Stimulated activated CD4-positive, alpha-beta T cell treated with anti-CD3 and anti-CD28 coated beads, TNF-alpha, amount 100 ng/mL, for 1 hour (primary cell): ENCODE measurements at places on chromosomes 3 and 15.

DNA sequence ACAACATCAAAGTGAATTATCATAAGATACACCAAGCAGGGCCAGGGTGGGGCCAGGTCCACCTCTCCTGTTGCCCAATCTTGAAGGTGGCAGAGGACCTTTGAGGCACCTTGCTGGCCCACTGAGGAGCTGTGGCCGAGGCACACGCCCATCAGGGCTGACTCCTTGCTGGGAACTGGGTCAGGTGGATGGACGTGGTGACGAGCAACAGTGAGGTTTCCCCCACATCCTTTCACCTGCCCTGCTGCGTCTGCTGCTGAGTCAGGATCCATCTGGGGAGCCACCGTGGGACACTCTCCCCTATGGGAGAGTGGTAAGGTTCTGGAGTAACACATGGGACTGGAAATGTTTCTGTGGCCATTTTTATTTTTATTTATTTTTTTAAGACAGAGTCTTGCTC lies 17.3 kb upstream of the FURIN start:
- DNase-seq: no peak

DNA sequence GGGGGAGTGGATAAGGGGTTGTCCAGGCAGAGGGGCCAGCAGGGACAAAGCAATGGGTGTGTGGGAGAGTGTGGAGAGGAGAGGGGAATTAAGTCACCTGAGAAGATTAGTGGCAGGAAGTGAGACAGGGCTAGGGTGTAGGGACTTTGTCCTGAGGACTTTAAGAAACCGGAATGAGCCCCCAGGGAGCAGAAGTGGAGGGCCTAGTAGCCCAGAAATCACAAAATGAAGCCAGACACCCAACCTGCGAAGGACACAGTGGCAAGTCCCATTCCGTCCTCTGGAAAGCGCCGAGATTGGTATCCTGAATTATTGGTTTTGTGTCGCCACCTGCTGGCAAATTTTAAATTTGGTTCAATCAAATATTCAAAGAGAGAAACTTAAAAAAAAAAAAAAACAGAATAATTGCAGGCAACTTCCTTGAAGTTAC lies 78.0 kb upstream of the SLC25A36 start:
- DNase-seq: no peak

GRCh38 chr3:138835397-138835757 lies 649 bp upstream of the PIK3CB start:
- DNase-seq: no peak

- DNase-seq: no peak
These were observed 3.9 kb upstream of the VPS8 start for GRCh38 chr3:184808021-184808420.

DNA sequence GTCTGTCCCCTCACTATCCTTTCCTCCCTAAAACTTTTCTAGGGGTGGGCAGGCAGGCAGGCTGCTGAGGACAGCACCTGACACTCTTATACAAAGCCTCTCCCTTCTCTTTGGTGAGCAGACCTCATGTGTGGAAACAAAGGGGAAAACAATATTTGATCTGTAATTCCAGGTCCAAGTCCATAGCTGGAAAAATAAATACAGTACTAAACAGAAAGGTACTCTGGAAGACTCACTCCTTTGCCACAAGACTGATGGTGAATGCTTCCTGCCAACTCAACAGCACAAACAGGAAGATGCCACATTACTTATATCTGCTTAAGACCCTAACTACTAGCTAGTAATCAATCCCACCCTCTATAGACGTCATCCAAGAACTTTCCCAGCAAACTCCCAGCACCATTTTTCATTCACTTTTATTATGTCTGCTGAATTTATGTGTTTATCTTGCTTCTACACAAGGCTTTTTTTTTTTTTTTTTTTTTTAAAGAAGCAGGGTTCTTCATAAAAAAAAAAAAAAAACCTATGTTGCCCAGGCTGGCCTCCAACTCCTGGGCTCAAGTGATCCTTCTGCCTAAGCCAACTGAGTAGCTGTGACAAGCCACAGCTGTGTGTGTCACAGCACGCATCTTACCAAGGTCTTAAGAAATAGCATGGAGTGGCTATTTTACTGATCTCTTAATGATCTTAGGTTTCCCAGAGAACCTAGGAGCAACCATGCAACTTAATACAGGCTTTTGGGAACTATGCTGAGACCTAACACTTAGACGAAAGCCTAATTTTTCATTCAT lies 44.2 kb upstream of the CSPG5 start:
- DNase-seq: no peak

- no peak for DNase-seq
These were observed 366.5 kb downstream of the GAP43 start for GRCh38 chr3:115989684-115990421.

DNA sequence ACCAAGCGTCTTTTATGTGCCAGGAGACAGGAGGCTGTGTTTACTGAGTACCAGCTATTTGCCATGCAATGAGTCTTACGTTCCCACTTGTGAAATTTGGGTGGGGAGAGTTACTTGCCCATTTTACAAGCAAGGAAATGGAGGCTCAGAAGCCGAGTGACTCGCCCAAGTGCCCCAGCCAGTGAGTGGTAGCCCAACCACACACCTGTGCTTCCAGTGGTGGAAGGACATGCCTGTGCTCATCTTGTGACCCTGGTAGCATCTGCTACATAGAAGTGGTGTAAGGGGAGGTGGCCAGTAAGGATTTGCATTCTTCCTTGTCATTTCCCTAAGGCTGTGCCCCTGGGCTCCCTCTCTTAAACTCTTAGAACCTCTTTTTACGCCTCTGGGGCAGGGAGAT lies 49.3 kb downstream of the FBLN2 start:
- DNase-seq: no peak

DNA sequence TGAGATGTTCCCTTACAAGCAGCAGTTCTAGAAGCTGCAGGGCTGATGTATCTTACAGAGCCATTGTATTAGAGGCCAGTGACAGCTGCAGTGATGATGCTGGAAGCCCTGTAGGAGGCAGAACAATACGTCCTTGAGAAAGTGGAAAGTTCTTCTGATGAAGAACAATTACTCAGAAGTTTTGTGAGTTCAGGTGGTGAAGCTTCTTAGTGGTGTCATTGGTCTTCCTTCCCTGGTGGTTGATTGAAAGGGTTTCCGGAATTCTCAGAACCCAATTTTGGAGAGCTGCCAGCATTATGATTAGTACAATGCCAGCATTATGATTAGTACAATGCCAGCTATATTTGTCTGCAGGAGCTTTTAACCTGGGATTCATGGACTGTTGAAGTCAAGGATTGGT lies 356.4 kb downstream of the MFSD1 start:
- no peak for DNase-seq

GRCh38 chr3:108097322-108098002 lies 6.6 kb upstream of the CD47 start:
- DNase-seq: no peak

- no peak for DNase-seq
These were observed 64.4 kb upstream of the CRTC3 start for GRCh38 chr15:90465140-90465929.

DNA sequence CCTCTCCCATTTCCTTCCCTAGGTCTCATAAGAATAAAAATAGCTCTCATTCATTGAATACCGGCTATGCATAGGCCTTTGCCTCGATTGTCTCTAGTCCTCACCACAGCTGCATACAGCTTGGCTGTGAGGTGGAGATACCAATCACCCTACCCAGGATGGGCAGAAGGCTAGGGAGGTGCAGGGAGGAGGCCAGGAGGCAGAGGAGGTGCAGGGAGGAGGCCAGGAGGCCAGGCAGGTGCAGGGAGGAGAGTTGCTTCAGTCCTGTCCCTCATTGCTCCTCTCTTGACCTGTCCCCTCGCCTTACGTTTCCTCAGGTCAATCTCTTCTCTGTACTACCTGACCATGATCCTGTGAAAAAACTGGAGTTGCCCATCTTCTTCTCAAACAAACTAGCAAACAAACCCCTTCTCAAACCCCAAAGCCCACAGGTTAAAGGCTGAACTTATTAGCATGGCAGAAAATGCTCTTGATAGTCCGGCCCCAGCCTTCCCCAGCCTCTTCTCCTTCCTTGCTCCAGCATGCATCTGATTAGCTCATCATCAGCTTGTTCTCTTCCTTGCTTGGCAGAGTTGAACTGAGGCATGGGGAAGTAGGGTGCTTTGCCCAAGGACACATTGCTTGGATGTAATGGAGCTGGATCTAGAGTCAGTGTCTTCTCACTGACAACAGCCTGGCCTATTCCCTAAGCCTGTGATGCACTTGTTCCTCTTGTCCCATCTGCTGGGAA lies 15.8 kb downstream of the PODXL2 start:
- DNase-seq: no peak

DNA sequence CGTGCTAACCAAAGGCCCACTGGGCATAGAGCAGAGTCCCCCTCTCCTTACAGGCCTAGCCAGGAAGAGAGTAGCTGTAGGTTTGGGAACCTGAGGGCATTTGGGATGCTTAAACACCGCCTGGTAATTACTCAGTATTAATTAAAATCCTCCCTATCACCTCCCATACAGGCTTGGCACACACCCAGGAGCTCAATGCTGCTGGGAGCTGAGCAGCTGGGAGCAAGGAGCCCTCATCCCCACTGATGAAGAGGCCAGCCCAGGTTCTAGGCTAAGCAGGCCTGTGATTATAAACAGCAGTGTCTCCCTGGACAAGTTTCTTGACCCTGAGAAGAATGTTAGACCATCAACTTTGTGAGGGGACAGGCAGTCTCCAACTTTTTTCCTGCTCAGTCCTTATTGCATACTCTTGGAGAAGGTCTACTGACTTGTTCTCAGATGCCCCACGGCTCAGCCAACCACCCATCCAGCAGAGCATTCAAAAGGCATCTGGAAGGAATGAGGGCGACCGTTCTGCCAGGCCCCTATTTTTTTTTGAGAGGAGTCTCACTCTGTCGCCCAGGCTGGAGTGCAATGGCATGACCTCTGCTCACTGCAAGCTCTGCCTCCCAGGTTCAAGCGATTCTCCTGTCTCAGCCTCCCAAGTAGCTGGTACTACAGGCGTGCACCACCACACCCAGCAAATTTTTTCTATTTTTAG lies 1.3 kb upstream of the PRKAR2A start:
- DNase-seq: no peak

- no peak for DNase-seq
These were observed 93.2 kb downstream of the ATP11B start for GRCh38 chr3:182886497-182886896.
